ENCODE measurements at places on chromosomes 13 and 19. TPM values are rescaled to one million over a fixed set of nuclear protein-coding genes. Genes with fewer than 3 reads are reported as not detected.

Gene MYO1F
- 0.33 TPM for total RNA-seq

Gene MBD3L2
- total RNA-seq: not detected

Gene MCEMP1
- not detected for total RNA-seq

Gene TIMM50
- total RNA-seq: 1,837 TPM

Gene MAP3K10
- total RNA-seq: 255 TPM

Gene PGLYRP2
- not detected for total RNA-seq

Gene ZNF296
- total RNA-seq: 6.7 TPM

Gene ZNF556
- total RNA-seq: not detected

Gene PABPC3
- 0.18 TPM for total RNA-seq

Gene FRY
- 0.18 TPM for total RNA-seq

Gene GADD45B
- total RNA-seq: 56.2 TPM

Gene ZNF154
- not detected for total RNA-seq

Gene SHC2
- total RNA-seq: 6.7 TPM

Gene PRTN3
- total RNA-seq: 1.5 TPM

Gene PCDH9
- total RNA-seq: 4.2 TPM

Gene ZNF497
- 1.9 TPM for total RNA-seq

Gene LGI4
- 0.18 TPM for total RNA-seq

Gene HCST
- 2.9 TPM for total RNA-seq

Gene NCCRP1
- total RNA-seq: 0.46 TPM

Gene SETDB2
- total RNA-seq: 6.1 TPM

Gene ALDH16A1
- total RNA-seq: 19.6 TPM

Gene PDE4A
- 25.8 TPM for total RNA-seq

Gene RGS9BP
- 1.3 TPM for total RNA-seq

Gene KLK14
- total RNA-seq: not detected

Gene SPIB
- not detected for total RNA-seq

Gene FSD1
- total RNA-seq: 12.1 TPM

Gene UBE2L5
- total RNA-seq: not detected

Gene SRRM5
- total RNA-seq: 0.10 TPM

Gene APLP1
- total RNA-seq: 74.6 TPM

Gene HSH2D
- not detected for total RNA-seq
